ENCODE measurements at places on chromosomes 6 and 20.
A peak's percentile ranks its signal among the peaks of the same experiment; 100 is the strongest.

DNA sequence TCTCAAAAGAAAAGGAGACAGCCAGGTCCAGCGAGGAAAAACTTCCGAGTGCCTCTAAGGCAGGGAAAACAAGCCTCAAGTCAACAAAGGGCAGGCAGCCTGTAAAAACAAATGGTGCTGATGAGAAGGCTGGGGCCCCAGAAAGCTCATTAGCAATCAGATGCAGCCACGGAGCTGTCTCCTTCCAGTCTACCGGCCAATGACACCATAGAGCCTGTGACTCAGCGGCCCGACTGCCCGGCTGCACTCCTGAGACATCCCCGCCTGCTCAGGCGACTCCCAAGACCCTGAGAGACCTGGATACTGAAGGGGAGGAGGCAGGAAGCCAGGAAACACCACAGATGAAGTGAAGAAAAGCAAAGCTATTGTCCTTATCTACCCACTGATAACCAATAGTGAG, 120.1 kb upstream of the HDDC2 start:
- DNase-seq: no peak

DNA sequence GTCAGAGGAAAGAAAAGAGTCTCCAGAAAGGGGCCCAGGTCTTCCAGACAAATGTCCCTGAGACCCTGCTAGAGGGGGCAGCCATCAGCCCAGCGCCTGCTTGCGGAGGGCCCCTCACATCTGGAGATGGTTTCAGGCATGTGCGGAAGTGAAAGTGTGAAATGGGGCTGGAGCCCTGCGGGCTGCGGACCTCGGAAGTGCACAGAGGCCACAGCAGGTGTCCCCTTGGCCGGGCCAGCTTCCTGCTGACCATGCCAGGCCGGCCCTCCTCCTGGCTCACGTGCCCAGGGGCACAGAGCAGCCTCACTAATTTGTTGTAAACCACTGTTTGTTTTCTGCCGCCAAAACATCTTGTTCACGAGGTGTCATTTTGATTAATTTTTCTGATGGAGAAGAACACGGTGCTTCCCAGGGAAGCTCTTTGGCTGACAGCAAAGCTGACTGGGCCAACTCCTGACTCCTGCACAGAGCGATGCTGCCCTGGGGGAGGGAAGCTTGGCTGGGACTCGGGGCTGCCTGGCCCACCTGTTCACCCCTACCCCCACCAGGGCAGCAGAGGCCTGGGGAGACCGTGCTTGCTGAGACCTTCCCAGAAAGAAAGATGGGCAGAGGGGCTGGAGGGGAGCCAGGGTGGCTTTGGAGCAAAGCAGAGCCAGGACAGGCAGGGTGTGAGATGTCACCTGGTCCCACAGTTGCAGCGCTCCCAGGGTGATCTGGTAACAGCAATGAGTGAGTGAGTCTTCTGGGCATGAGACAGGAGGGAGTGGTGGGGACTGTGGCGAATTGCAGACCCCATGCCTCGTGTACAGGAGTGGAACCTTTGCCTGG, 54.2 kb downstream of the BCAS4 start:
- no peak for DNase-seq

GRCh38 chr6:13248053-13248452, 80.3 kb downstream of the TBC1D7 start:
- DNase-seq: no peak

- DNase-seq: peak; percentile 68
Observed at GRCh38 chr6:42532038-42532669, 31.7 kb upstream of the UBR2 start.

DNA sequence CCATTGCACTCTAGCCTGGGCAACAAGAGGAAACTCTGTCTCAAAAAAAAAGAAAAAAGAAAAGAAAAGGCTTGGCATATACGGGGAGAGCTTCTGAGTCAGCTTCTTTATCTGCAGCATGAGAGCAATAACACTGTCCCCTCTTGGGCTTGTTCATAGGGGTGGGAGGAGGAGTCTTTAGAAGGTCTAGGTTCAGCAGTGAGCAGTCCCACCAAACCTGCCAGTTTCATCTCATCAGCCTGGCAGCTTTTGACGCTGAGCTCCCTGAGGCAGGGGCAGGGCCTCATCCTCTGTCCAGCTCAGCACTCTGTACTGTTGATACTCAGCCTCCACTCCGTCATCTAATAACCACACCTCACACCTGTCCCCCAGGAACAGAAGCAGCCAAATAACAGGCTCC, 5.6 kb upstream of the C6orf132 start:
- DNase-seq: no peak

Data from HCEC 1CT (cell line).